ENCODE measurements at places on chromosomes 2 and 18.

DNA sequence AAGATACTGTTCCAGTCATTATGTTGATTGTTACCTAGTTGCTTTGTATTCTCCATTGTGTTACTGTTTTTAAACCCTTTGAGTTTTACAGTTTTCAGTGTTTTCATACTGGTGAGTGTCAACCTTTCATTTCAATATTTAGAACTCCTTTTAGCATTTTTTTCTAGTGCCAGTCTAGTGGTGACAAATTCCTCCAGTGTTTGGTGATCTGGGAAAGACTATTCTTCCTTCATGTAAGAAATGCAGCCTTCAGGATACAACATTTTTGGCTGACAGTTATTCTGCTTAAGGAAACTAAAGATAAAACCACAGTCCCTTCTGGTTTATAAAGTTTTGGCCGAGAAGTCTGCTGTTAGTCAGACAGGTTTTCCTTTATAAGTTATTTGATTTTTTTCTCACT, 143.8 kb downstream of the ETAA1 start:
- no peak for DNase-seq
- no peak overlapping the region for H3K27ac ChIP-seq
- no peaks in the 10 kb centered on the region for H3K36me3 ChIP-seq
- H3K27me3 ChIP-seq = no peaks in the 10 kb centered on the region
- no peaks in the 10 kb centered on the region for H3K4me1 ChIP-seq
- H3K4me3 ChIP-seq = no peak overlapping the region

DNA sequence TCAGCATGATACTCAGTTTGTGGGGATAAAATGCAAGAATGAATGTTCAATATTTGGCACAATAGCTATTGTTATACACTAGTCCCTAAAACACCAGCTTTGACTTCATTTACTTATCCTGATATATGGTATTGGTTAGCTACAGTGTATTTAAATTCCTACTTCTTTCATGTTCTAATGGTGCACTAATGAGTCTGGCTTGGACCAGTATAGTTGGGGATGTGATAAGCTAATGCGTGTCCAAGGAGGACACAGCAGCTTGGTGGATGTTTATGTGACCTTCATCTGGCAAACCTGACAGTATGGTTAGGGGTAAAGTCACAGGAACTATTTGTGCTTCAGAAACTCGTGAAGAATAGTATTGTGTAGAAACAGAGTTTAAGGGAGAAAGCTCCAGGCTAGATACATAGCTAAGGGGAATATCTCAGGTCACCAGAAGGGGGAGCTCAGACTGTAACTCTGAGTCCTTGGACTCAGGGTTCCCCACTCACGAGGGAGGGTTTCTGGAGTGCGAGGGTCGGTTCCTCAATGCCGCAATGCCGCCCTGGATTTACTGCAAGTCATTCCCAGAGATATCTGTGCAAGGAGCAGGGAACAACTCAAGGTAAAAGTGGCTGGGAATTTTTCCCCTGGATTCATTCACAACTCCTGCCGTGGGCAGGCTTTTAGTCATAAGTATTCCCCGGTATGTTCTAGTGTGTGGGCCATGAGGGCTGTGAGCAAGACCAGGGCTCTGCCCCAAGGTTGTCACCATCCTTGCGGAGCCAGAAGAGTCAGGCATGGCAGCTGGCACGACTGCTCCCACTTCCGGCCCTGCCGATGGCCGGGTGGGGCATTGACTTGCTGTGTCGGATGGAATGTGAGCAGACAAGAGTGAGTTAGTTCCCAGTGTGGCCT, 14.5 kb downstream of the IL1R2 start:
- peaks cover 29% of the 10 kb centered on the region for H3K4me1 ChIP-seq
- DNase-seq = no peak
- no peak overlapping the region for H3K27ac ChIP-seq
- H3K27me3 ChIP-seq = no peaks in the 10 kb centered on the region
- no peak overlapping the region for H3K4me3 ChIP-seq
- no peaks in the 10 kb centered on the region for H3K36me3 ChIP-seq

DNA sequence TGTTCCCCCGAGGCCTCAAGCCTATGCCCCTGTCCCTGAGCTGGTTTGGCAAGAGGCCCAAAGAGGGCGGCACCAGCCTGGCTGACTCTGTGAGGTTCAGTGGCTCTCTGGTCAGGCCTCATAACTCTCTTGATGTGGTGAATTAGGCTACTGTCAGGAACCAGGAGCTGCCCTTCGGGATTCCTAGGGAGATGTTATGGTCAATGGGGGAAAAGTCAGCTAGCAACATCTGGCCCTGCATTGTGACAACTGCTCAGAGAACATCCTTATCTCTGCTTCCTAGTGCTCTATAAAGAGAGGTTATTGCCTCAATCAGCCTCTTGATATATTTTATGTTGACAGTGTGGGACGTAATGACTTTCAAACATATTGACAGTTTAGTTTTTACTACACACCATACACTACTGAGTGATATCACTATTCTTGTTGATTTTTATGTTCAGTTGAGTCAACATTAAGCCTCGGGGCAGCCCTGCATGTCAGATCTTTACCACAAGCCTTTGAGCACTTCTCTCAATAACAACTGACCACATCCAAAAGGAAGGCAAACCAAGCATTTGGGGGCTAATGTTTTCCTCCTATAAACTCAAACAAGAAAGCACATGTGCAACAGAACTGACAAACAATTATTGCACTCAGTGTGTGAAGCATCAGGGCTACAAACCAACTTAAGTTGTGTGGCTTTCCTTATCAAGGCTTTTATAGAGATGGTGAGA, 448.3 kb upstream of the SLC14A2 start:
- H3K27me3 ChIP-seq = no peaks in the 10 kb centered on the region
- no peak overlapping the region for H3K27ac ChIP-seq
- H3K4me1 ChIP-seq = peaks cover 20% of the 10 kb centered on the region
- DNase-seq = peak; percentile 5

- no peak overlapping the region for H3K27ac ChIP-seq
- no peak overlapping the region for H3K4me3 ChIP-seq
- H3K36me3 ChIP-seq = peaks cover 26% of the 10 kb centered on the region
- H3K4me1 ChIP-seq = peaks cover 1% of the 10 kb centered on the region
These were observed 47.2 kb downstream of the SMAD4 start for GRCh38 chr18:51077217-51077616.

DNA sequence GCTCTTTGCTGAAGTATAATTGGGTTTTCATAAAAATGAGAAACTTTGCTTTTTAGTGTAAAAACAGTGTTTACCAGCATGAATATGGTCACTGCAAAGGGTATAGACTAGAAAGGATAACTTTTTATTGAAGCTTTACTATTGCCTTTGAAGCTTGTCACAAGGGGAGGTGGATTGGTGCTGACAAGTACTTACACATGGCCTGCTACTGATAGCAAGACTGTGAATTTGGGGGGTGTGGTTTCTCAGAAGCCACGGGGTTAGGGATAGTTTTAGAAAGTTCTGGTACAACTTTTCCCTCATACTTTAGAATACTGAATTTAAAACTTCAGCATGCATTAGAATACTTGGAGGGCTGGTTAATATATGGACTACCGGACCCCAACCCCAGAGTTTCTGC, 294.1 kb downstream of the SOCS6 start:
- no peaks in the 10 kb centered on the region for H3K4me1 ChIP-seq
- no peaks in the 10 kb centered on the region for H3K36me3 ChIP-seq
- H3K27me3 ChIP-seq = no peaks in the 10 kb centered on the region
- DNase-seq = no peak
- no peak overlapping the region for H3K4me3 ChIP-seq

DNA sequence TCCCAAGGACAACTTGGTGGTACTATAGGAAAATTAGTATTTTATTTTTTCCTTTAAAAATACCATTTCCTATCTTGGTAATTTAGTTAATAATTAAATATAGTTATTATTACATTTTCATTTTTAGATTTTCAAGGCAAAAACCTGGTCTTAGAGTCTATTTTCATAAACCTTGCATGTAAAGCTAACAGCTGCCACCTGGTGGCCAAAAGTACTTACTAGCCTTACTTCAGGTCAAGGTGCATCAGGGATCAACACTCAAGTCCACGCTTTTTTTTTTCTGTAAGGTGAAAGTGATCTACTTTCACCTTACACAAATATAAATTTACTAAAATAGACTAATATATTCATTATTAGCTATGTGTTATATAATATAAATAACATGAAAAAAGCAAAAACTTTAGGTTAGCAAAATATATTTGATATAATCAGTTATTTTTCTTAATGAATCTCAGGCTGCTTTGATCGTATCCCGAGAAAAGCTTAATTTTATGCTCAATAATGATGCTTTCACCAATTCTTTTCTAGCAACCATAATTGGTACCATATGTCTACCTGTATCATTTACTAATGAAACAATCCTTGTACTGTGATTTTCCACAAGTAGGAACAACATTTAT, 62.5 kb downstream of the RELCH start:
- H3K36me3 ChIP-seq = peaks cover 9% of the 10 kb centered on the region
- peak; percentile 88 for DNase-seq
- no peaks in the 10 kb centered on the region for H3K27me3 ChIP-seq
- H3K4me3 ChIP-seq = no peak overlapping the region

- H3K36me3 ChIP-seq = peaks cover 10% of the 10 kb centered on the region
- H3K4me1 ChIP-seq = peaks cover 46% of the 10 kb centered on the region
- DNase-seq = peak; percentile 27
- H3K27ac ChIP-seq = no peak overlapping the region
- H3K27me3 ChIP-seq = no peaks in the 10 kb centered on the region
- peak overlapping the region; percentile 89 for H3K4me3 ChIP-seq
These were observed 995 bp downstream of the TMEM127 start for GRCh38 chr2:96264656-96265348.

- H3K36me3 ChIP-seq = no peaks in the 10 kb centered on the region
- no peaks in the 10 kb centered on the region for H3K4me1 ChIP-seq
- no peak overlapping the region for H3K4me3 ChIP-seq
- DNase-seq = no peak
These were observed 6.5 kb downstream of the CRYGB start for GRCh38 chr2:208139447-208139846.

DNA sequence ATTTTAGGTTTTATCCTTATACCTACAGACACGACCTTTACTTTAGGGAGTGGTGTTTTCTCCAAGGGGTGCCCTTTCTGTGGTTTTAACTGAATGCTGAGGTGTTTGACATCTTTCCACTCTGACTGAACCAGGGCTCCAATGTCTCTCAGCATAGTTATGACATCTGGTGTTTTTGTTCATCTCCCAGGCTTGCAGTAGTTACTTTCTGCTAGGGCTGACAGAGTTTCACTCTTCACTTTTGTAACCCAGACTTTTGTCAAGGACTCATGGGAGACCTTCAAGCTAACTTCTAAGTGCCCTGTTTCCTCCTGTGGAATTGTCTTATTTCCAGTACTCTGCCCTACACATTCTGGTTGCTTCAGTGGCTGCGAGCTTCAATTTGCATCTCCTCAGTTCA, 103.1 kb downstream of the CCDC85A start:
- no peak overlapping the region for H3K4me3 ChIP-seq
- H3K36me3 ChIP-seq = no peaks in the 10 kb centered on the region
- H3K27me3 ChIP-seq = no peaks in the 10 kb centered on the region
- no peak overlapping the region for H3K27ac ChIP-seq
- no peak for DNase-seq

- H3K27me3 ChIP-seq = no peaks in the 10 kb centered on the region
- H3K36me3 ChIP-seq = no peaks in the 10 kb centered on the region
- peaks cover 11% of the 10 kb centered on the region for H3K4me1 ChIP-seq
These were observed 86.9 kb downstream of the SOS1 start for GRCh38 chr2:39033980-39034379.

DNA sequence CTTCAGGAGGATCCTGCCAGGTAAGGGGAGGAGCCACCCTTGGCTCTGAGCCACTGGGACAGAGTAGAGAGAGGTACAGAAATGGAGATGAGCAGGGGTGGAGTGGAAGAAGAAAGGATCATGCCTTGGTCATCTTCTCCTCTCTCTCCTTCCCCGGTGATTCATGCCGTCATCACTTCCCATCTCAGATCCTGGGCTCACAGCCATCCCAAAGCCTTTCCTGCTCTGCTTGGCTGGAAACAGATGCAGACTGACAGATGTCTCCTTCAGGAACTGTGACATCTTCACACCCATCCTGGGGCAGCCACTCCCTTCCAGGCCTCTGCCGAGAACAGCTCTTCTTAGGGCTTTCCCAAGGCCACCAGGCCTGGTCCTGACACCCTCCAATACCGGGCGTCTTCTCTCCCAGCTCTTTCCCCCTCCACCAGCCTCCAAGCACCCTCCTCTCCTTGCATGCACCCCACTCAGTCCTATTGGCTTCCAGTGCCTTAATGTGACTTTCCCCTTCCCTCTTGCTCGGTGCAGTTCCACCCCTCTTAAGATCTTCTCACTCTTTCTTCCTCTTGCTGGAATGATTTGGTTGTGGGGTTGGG, 58.3 kb upstream of the TNP1 start:
- H3K4me1 ChIP-seq = no peaks in the 10 kb centered on the region
- no peak overlapping the region for H3K27ac ChIP-seq
- no peaks in the 10 kb centered on the region for H3K27me3 ChIP-seq
- no peak for DNase-seq
- no peak overlapping the region for H3K4me3 ChIP-seq
- H3K36me3 ChIP-seq = no peaks in the 10 kb centered on the region

GRCh38 chr2:118374974-118375755, 286.9 kb downstream of the INSIG2 start:
- no peak for DNase-seq
- H3K27me3 ChIP-seq = no peaks in the 10 kb centered on the region
- H3K4me1 ChIP-seq = no peaks in the 10 kb centered on the region
- H3K27ac ChIP-seq = no peak overlapping the region
- H3K36me3 ChIP-seq = no peaks in the 10 kb centered on the region

- no peak overlapping the region for H3K4me3 ChIP-seq
- no peak for DNase-seq
- no peaks in the 10 kb centered on the region for H3K36me3 ChIP-seq
- no peaks in the 10 kb centered on the region for H3K4me1 ChIP-seq
These were observed 90.5 kb downstream of the RBM43 start for GRCh38 chr2:151171186-151171585.

DNA sequence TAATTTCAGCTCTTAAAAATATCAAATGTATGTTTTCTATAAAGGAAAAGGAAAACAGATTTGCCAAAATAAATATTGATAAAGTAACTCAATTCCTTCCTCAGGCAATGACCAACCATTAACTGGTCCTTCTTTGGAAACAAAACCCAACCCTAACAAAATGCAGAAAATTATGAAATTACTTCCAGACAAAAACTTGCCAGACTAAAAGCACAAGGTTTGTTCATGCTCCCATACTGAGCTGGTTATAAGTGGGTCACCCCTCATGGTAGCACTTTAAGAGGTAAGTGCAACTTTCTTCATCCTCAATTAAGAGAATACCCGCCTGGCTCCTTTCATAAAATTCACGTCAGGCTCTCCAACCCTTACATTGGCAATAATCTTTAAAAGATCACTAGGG, 31.1 kb upstream of the TTC32 start:
- peaks cover 20% of the 10 kb centered on the region for H3K36me3 ChIP-seq
- no peak for DNase-seq
- no peaks in the 10 kb centered on the region for H3K27me3 ChIP-seq

GRCh38 chr2:45622336-45623075, 11.4 kb upstream of the SRBD1 start:
- no peaks in the 10 kb centered on the region for H3K4me1 ChIP-seq
- H3K36me3 ChIP-seq = no peaks in the 10 kb centered on the region
- H3K4me3 ChIP-seq = no peak overlapping the region
- no peaks in the 10 kb centered on the region for H3K27me3 ChIP-seq
- H3K27ac ChIP-seq = no peak overlapping the region

Measured in thyroid gland (tissue), 4 donors.